Umbilical cord (tissue), 2 donors: ENCODE measurements at places on chromosomes 11 and 22. TPM values are rescaled to one million over a fixed set of nuclear protein-coding genes. Genes with fewer than 3 reads are reported as not detected.
A peak's percentile ranks its signal among the peaks of the same experiment; 100 is the strongest.

DNA sequence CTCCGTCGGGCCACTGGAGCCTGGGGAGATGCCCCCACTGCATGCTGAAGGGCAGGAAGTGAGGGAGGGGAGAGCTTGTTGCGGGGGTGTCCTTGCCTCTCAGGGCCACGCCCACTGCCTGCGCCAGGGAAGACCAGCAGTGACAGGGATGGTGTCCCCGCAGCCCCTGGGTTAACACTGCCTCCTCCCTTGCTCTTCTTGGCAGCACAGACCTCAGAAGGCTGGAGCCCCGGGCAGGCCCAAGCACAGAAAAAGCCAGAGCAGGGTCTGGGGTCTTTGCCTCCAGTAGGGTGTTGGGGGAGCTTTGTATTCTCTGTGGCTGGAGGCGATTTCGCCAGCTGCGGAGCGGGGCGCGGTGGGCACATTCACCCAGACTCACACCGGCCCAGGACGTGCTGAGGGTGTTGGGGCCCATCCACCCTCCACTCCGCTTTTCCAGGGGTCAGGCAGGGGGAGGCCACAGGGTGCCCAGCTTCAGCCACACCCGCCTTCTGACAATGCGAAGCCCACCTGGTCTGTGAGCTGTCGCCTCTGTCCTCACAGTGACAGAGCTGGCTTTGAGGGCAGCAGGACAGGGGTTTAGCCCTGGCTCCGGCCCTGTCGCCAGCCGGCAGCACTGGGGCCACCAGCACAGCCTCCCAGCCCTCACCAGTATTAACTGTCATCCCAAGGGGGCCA lies 83.7 kb downstream of the CDKN1C start:
- no peak for DNase-seq

DNA sequence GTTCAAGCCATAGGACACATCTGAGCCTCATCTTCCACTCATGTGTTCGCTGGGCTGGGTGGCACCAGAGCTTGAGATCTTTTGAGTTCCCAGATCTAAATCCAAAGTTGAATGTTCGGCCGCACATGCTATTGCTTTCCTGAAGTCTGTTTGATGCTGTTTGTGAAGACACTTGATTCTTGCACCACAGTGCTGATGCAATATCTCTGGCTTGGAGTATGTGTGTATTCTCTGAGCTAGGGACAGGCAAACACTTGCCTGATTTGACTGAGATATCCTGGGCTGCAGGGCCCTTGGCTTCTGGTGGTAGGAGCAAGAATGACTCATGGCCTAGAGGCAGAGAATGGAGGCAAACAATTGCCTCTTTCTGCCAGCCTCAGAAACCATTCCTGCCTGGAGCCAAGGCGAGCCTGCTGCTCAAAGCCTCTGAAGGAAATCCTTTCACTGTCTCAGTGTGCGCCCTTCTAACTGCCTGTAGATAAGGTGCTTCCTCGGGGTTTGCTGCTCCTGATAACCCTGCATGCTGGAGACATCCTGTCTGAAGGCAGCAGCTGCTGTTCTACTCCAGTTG lies 73.0 kb downstream of the CYB5R2 start:
- DNase-seq = peak; percentile 60

GRCh38 chr11:28981381-28981780 lies 873.2 kb downstream of the METTL15 start:
- no peak for DNase-seq

- DNase-seq = no peak
These were observed 125.2 kb upstream of the SPON1 start for GRCh38 chr11:13837286-13837685.

DNA sequence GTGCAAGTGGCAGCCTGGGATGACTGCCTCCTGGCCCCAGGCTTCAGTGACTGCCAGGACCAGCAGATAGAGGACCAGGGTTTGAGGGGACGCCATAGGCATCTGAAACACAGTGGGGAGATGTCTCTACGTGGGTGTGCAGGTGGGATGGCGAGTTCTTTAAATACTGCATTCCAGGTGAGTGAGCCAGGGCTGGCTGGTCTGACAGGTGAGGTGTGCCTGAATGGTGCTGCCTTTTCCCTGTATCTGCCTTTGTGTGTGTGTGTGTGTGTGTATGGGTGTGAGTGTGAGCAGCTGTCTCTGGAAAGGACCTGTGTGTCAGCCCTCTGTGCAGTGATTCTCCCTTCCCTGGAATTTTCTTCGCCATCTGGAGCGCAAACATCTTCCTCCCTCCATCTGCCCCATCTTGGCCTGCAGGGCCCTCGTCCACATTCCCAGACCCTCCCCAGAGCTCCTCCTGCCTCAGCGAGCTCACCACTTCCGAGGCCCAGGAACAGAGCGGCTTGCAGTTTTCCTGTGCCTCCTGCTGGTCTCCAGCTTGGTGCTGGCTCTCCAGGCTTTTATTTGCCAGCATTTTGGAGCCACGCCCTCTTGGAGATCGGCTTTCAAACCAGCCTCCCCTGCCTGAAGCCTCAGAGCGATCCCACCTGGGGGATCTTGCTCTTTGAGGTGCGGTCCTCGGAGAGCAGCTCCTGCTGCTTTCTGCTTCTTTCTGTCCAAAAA lies at the start of gene GPHA2:
Gene GPHA2, minus strand, starts transcription at position 535 of the 723 bp plus-strand sequence. Its CDS starts 433 bp downstream, at position 102.
- DNase-seq = peak; percentile 35

GRCh38 chr22:47634347-47634746 lies 871.9 kb downstream of the TBC1D22A start:
- DNase-seq = no peak

DNA sequence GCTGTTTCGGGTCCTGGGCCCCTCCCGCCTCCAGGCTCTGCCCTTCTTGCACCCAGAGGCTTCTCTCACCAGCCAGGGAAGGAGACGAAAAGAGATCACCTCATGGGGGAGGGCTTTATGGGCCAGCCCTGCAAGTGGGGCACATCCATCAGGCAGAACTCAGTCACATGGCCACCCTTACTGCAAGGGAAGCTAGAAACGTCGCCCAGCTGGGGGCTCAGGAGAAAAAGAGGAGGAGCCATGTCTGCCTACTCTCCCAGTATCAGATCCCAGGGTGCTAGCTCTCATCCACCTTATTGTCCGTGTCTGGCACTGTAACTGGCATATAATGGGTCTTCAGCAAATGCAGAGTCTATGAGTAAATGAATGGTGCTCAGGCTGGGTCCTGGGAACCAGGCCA lies 24.2 kb downstream of the MFNG start:
- no peak for DNase-seq

DNA sequence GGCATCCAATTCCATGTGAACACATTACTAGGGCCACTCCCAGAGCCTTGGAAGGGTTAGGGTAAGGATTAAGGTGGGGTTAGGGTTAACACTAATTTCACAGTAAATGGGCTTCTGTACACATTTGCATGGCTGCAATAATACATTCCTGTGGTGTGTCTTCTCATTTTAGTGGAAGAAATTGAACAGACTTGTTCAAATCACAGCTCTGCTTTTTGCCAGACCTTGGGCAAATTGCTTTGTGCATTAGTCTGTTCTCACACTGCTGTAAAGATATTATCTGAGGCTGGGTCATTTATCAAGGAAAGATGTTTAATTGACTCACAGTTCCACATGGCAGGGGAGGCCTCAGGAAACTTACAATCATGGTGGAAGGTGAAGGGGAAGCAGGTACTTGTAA lies 45.4 kb upstream of the RCN1 start:
- no peak for DNase-seq

DNA sequence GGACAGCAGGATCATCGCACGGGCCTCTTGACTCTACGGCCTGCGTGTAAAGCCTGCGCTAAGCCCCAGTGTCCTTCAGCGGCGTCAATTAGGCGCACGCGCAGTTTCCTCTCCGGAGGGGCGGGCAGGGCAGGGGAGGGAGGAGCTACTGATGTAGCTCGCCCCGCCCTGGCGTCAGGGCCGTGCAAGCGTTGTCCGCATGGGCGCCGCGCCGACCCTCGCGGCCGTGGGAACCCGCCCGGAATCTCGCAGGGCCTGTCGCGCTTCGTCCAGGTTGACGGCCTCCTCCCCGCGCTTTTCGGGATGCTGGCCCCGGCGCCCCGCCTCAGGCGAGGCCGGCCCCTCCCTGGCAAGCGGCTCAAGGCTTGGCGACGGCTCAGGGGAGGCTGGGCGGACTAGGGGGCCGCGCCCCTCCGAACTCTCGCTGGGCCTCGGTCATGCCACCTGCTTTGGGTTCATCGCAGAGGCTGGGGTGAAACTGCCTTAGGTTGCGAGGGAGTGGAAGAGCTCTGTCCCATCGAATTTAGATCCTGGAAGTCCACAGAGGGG lies 61.1 kb downstream of the ST3GAL4 start:
- peak; percentile 84 for DNase-seq

Gene SAA2
- total RNA-seq = 22.1 TPM

Gene BCO2
- total RNA-seq = 22.1 TPM
